GM04504 (cell line): ENCODE measurements at places on chromosomes 12 and 14.

- no peak for DNase-seq
Measured at GRCh38 chr12:51669271-51669670, 78.2 kb downstream of the SCN8A start.

DNA sequence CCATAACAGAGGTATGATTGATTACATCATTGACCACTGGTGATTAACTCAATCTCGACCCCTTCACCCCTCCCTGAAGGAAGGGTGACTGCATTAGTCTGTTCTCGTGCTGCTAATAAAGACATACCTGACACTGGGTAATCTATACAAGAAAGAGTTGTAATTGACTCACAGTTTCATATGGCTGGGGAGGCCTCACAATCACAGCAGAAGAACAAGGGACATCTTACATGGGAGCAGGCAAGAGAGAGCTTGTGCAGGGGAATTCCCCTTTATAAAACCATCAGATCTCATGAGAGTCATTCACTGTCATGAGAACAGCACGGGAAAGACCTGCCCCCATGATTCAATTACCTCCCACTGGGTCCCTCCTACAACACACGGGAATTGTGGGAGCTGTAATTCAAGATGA, 55.9 kb upstream of the TMCC3 start:
- DNase-seq = no peak

- DNase-seq = no peak
Measured at GRCh38 chr12:38809832-38810231, 95.6 kb downstream of the CPNE8 start.

GRCh38 chr14:68911594-68912227, 67.4 kb downstream of the ACTN1 start:
- DNase-seq = peak; percentile 45

DNA sequence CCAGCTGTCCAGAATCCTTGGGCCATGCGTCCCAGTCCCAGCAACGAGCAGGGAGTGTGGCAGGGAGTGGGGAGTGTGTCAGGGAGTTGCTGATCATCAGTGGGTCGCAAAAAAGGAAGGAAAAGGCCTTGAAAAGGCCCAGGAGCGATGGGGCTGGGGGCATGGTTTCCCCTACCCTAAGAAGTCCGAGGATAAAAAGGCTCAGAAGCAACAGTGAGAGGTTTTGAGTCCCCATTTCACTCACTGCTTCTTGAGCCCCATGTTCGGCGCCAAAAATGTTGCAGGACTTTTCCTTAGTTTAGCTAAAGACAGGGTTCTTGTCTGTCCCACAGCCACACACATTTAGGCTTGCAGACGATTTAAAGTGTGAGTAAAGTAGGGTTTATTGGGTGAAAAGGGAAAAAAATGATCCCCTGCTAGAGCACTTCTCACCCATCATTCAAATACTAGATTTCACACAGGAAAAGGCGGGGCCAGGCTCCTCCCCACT, 189.5 kb downstream of the KCNC2 start:
- DNase-seq = no peak

GRCh38 chr12:111439657-111440151, 34.0 kb downstream of the SH2B3 start:
- no peak for DNase-seq

GRCh38 chr14:68000511-68000910, 180.9 kb downstream of the RAD51B start:
- DNase-seq = no peak

DNA sequence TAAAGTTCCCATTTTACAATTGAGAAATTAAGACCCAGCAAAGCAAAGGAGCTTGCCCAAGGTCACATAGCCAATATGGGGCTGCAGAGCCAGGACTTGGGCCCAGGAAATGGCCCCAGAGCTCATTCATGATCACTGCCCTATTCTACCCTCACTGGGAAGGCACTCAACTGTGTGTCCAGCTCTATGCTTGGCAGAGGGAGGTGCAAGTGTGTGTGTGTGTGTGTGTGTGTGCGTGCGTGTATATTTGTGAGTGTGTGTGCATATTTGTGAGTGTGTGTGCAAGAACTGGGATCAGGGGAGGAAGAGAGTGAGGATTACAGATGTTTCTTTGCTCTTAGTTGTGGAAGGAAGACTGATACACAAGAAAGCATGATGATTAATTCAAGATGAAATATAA, 151.2 kb upstream of the CRY1 start:
- DNase-seq = no peak

DNA sequence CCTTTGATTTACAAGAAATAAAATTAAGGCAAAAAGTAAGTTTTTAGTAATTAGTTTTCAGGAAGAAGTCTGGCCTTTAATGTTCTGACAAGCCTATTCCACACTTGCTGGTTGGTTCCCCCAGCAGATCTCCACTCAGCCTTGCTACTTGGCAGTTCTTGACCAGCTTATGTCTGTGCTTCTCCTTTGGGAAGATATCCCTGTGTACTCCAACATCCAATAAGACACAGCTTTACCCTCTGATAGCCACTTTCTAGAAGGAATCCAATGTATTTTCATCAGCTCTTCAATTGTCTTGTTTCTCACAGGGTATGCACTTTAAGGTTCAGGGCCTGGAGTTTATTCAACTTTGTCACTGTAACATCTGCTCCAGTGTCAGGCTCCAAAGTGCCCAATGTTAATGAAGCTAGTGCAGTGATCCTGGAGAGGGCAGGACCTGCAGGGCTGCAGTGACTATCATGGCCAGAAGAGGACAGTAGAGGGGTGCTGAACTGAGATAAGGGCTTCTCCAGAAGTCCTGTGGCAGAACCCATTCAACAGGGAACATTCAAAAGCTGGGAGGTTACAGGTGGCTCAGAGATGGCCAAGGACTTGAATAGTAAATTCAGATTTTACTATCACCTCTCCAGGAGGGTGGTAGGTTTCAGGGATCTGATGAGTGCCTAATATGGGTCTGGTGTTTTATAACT, 22.9 kb downstream of the JKAMP start:
- DNase-seq = peak; percentile 10

- DNase-seq = no peak
Measured at GRCh38 chr12:45518291-45519235, 210.9 kb upstream of the ARID2 start.

DNA sequence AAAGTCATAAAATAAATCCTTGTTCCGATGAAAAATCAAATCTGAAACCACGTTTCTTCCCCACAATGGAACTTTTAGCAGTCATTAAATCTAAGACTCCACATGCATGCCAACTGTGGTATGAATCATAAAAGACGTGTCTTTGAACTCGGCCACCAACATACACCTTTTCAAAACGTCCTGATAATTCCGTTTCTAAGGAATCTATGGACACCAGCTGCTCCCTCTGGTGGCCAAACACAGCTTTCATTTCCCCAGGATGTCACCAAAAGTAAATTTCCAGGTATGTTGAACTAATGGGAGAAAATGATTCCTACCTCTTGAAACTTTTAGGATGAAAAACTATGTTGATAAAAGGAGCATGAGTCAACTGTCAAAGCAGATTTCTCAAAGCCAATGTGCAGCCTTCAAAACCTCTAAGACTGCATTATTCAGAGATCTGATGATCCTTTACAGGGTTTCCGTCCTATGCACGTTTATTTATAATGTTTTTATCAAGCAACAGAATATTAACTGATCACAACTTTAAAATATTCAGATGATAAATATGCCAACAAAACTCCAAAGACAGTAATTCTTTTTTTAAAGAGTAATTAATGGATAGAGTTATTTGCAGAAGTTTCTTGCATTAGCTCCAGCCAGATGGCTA, 96.2 kb downstream of the CIT start:
- DNase-seq = peak; percentile 11

- no peak for DNase-seq
Measured at GRCh38 chr14:71220462-71220861, 313.2 kb downstream of the PCNX1 start.

GRCh38 chr14:100144645-100144995, 14.8 kb downstream of the DEGS2 start:
- DNase-seq = no peak

DNA sequence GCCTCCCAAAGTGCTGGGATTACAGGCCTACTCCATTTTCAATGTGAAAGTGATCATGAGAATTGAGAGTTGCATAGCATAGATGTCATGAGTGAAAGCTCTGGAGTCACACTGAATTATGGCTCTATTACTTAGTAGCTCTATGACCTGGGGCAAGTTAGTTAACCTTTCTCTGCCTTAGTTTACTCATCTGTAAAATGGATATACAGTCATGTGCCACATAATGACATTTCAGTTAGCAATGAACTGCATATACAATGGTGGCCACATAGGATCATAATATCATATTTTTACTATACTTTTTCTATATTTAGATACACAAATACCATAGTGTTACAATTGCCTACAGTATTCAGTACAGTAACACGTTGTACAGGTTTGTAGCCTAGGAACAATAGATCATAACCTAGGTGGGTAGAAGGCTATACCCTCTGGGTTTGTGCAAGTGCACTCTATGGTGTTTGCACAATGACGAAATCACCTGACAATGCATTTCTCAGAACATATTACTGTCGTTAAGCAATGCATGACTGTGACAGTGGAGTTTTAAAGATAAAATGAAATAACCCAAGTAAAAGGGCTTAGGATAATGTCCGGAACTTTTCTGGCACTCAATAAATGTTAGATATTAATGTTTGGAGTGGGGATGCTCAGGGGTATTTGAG, 53.1 kb downstream of the ZFYVE26 start:
- DNase-seq = no peak

- no peak for DNase-seq
Measured at GRCh38 chr12:62250671-62251608, 9.3 kb upstream of the USP15 start.
